ENCODE measurements at places on chromosomes 1 and 21.

- DNase-seq = no peak
Measured at GRCh38 chr1:7407544-7407895, 363.6 kb upstream of the VAMP3 start.

- no peak for DNase-seq
Measured at GRCh38 chr1:113369699-113370098, 20.6 kb upstream of the MAGI3 start.

DNA sequence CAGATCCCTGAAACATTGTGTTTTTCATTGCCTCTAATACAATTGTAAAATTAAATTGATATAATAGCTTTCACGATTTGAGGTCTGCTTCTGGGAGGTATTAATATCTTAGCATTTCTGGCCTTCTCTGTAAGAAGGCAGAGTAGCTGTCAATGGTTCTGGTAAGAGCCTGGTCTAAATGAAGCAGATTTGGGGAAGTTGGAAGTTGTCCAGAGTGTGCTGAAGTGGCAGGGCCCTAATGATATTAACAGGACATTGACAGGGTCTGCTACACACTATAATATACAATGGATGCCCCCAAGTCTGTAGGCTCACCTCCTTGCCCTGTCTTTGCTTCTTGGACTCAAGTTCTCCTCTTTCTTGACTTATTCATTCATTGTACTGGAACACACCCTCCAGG, 99.5 kb downstream of the C4BPA start:
- no peak for DNase-seq

DNA sequence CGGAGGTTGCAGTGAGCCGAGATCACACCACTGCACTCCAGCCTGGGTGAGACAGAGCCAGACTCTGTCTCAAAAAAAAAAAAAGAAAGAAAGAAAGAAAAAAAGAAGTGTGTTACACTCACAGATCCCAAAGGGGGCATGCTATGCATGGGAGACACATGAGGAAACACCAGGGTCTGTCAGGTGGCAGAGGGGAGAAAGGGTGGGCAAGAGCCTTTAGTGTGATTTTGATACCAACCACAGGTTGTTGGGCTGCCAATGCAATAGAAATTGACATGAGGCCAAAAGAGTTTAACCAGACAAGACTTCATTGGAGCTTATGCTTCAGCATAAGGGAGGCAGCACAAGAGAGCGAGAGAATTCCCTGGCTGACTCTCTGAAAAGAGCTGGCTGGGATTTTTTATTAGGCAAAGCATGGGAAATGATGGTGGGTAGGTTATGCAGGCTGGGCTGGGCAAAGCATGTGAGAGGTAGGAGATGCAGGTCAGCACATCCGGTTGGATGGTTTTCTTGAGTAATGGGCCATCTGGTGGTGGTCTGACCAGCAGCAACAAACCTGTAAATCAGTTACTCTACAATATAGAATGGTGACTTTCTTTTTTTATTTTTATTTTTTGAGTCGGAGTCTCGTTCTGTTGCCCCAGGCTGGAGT, 11.7 kb upstream of the EXTL1 start:
- no peak for DNase-seq

DNA sequence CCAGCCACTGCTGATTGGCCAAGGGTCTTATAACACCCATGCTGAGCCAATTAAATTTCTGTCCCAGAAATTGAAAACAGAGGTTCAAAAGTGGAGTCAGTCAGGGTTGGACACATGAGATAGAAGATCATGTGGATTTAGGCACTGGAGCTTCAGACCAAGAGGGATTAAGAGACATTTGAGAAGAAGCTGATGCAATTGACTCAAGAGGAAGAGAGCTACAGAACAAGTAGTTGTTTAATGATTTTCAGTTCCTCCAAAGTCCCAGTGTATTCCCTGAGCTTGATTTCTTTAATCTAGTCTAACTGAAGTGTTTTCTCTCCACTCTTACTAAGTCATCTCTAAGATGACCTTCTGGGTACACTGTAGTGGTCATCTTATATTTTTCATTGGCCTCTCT, 227.1 kb downstream of the DUSP10 start:
- no peak for DNase-seq

- DNase-seq = no peak
Measured at GRCh38 chr1:112394743-112395062, 1.3 kb upstream of the CTTNBP2NL start.

- DNase-seq = no peak
Measured at GRCh38 chr1:227378871-227379554, 60.7 kb upstream of the CDC42BPA start.

DNA sequence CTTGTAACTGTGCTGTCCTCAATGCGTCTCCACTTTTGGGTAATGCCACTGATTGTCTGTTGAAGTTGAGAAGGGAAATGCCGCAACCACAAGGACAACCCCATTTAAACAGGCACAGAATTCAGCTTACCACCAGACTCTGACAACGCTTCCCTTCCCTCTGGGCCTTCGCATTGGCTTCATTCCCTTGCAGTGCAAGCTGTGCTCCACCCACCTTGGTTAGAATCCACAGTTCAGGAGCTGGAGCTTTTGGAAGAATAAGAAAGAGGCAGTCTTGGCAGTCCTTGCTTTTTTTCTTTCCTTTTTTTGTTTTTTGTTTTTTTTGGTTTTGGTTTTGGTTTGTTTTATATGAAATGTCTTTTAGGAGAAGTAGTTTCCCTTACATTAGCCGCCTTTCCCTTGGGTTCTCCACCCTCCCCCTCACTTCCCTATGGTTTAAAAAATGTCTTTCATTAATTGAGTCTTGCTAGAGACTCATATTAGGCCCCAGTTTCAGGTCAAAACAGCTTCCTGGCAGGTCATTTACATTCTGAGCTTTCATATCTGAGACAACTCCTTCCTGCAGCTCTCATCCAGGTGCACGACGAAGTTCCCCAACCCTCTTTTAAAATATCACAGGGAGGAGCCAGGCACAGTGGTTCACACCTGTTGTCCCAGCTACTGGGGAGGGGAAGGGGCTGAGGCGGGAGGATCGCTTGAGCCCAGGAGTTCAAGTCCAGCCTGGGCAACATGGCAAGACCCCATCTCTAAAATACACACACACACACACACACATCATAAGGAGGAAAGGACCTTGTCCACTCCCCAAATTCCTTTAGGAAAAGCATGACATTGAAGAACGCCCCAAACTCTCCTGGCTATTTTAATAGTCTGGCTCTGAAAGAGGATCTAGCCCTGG, 20.7 kb upstream of the LAX1 start:
- no peak for DNase-seq

DNA sequence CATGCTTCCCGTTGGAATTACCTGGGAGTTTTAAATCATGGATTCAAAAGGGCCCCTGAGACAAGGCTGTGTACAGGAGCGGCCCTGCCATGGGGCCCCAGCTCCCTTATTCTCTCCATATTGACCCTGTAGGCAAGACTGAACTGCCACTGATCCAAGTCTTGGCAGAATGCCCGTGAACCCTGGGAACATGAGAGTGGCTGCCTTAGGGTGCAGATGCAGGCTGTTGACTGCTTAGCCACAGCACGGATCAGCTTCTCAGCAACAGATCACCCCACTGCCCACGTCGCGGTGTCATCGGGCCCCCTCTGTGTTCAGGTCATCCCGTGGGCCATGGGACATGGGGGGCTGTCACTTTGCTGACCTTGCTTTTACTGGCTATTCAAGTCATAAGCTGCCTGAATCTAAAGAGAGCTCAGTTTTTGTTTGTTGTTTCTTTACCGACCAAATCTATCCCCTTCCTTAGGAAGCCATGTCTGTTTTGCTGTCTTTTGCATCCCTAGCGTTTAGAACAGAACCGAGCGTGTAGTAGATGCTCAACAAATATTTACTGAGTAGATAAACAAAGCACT, 83.4 kb downstream of the MATN1 start:
- no peak for DNase-seq

GRCh38 chr1:11558871-11559590, 80.1 kb downstream of the DISP3 start:
- no peak for DNase-seq

DNA sequence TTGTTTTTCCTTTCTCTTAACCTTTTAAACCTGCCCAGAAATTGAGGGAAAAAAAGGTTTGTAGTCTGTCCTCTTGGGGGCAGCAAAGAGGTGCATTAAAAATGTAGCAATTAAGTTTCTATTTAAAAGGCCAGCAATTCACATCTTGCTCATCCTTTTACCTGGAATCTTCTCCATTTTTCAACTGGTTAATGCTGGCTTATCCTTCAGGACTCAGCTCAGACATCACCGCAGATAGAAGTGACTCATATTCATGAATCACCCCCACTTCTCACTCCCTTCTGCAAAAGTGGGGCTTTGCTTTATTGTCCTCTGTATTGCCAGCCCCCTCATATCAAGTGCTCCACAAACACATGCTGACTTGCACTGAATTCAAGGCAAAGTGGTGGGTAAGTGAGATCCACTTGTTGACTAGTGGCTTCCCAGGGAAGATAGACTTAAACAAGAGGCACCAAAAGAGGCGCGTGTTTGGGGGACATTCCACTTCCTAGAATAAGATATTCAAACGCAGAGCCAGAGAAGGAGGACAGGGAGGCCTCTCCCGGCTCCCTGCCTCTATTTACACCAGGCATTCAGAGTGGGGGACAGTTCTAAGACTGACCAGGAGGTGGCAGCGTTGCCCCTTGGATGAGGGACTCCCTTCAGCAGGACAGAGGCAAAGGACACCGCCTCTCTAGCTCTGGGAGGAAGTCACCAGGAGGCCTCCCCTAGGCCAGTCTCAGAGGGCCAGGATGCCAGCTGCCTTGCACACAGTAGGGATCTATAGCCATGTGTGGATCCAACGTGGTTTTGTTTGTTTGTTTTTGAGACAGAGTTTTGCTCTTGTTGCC, 23.2 kb upstream of the ZNF648 start:
- DNase-seq = peak; percentile 68

GRCh38 chr1:10832703-10833102, 36.3 kb upstream of the CASZ1 start:
- no peak for DNase-seq

DNA sequence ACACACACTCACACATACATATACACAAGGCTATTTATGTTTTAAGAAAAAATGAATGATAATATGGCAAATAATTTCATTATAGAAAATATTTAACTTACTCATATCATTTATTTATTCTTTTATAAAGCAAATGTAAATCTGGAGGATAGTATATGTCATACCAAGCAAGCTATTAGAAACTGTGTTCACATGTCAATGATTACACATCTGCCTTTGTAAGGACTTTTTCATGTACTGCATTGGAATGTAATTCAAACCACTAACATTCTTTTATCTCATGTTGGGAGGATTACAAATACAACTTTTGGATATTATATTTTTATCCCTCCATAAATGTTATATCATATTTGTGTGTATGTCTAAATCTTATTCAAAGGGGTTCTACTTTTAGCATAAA, 1887.4 kb downstream of the NCAM2 start:
- no peak for DNase-seq

- no peak for DNase-seq
Measured at GRCh38 chr1:197356723-197357533, 88.9 kb downstream of the CRB1 start.

DNA sequence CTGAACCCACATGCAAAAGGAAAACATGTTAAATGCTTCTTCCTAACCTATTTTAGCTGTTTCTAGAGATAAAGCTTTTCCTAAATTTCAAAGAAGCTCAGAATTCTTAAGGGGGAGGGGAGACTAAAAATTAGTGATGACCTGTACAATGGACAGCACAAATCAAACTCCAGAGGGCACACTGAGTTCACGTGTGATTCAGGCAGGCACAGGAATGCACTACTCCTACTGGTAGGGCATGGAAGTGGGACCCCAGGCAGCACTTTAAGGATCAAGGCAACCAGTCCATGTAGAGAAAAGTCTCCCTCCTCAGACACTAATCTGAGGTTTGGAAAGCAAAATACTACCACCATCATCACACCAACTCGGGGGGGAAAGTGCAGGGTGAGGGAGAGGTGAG, 31.3 kb upstream of the CLCA4 start:
- no peak for DNase-seq

DNA sequence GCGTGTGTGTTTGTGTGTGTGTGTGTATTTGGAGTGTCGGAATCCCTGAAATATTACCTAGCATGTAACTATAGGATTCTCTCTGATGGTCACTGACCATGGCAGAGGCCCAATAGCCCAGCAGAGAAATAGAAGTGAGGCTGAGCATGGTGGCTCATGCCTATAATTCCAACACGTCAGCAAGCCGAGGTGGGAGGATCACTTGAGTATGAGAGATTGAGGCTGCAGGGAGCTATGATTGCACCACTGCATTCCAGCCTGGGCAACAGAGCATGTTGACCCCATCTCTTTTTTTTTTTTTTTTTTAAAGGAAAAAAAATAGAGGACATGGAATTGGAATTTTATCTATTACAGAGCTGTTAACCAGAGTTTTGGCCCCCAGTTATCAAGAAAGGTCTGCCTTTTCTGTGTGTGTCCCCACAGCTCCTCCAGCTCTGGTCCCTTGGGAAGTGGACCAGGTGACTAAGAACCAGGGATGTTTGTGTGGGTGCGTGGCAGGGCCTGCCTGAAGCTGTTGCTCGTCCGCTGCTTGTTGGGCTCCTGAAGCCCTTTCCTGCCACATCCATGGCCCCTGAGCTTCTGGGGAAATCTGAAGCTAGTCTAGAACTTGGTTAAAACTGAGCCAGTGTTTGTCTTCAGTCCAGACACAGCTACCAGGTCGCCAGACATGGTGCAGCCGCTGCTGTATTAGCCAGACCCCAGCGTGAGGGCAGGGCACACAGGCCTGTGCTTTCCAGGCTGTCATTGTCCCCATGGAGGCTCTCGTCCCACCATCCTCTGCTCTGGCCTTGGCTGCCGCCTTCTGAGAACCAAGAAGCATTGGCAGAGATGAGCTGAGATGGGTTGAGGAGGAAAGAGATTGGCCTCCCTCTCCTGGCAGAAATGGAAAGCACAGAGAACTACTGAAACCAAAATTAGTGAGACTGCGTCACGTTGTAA, 25.5 kb downstream of the CAPN9 start:
- DNase-seq = no peak

DNA sequence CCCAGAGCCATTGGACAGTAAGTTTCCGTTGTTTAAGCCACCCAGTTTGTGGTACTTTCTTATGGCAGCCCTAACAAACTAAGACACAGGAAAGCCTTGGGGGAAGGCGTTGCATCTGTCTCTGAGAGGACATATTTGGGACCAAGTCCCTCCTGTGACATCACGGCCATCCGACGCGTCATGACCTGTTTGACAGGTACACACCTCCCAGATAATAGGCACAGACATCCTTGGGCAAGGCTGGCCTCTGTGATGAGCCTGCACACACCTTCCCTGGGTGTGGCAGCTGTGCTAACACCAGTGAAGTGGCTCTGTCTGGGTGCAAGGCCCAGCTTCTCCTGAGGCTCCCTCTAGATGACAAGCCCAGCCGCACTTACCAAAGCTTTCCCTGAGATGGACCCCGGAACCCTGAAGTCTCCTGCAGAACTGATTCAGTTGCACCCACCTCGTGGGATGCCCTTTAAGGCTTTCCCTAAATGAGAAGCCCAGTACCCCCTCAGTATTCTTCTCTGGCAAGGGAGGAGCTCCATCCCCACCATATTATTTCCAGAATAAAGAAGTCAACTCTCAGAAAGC, 136.5 kb downstream of the ZSCAN20 start:
- DNase-seq = no peak

DNA sequence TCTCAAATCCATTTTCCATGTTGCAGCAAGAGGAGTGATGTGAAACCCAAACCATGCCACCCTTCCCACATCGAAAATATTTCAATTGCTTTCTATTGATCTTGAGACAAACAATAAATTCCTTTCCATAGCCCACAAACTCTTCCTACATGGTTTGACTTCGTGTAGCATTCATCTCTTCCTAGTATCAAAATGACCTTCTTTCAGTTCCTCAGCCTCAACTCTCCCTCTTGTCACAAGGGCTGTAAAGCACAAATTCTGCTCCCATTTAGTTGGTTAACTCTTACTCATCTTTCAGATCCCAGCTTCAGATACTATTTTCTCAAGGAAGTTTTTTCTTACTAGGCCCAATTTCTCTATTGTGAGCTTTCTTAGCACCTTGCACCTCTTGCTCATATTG, 99.0 kb downstream of the ZNF281 start:
- DNase-seq = no peak

Measured in stimulated activated CD4-positive, alpha-beta T cell treated with anti-CD3 and anti-CD28 coated beads, TNF-alpha, amount 100 ng/mL, for 1 hour (primary cell).